ENCODE measurements at places on chromosomes 4 and X. TPM values are rescaled to one million over a fixed set of nuclear protein-coding genes. Genes with fewer than 3 reads are reported as not detected.

The BST1 gene
- total RNA-seq = 14.5 TPM

The MAN2B2 gene
- total RNA-seq = 55.5 TPM

The BMP2K gene
- total RNA-seq = 61.0 TPM

The NDNF gene
- total RNA-seq = 3.9 TPM

The HPGDS gene
- total RNA-seq = 0.57 TPM

The USP17L26 gene
- not detected for total RNA-seq

The ADAMTS3 gene
- 1.3 TPM for total RNA-seq

The TRPC5OS gene
- total RNA-seq = not detected

The TCEAL2 gene
- total RNA-seq = not detected

The MAGEE2 gene
- not detected for total RNA-seq

The ITIH6 gene
- not detected for total RNA-seq

The CT45A2 gene
- total RNA-seq = not detected

The MAGEC3 gene
- total RNA-seq = not detected

The EFHC2 gene
- not detected for total RNA-seq

The ARMCX2 gene
- 8.8 TPM for total RNA-seq

The SYN1 gene
- total RNA-seq = not detected

The CFAP99 gene
- total RNA-seq = not detected

The SPIN2A gene
- not detected for total RNA-seq
